ENCODE measurements at places on chromosomes 16 and 17.

DNA sequence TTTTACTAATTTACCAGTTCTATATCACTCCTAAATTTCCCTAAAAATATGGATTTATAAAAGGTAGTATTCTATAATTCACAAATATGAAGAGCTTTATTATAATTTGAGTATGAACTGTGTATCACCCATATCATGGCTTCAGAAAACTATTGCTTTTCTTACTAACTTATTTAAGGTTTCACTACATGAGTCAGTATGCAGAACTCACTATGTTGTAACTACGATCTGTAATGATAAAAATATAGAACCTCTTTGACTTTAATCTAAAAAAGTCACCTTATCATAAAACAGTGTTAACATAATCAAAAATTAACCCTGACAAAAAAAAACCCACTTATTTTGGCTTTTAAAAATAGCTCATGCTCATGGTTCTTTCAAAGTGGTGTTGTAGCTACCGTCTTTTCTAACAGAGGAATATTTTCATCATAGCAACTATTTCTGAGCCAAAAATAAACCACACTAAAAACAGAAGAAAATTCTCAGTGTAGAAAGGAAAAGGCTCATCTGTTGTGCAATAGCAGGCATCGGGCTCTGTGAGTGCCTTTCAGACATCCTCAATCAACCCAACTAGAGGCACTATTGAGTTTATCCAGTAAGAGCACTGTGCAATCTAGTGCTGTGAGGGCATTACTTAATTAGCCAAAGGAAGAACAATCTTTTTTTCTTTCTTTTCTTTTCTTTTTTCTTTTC lies 42.1 kb downstream of the ITGAM start:
- DNase-seq: no peak

DNA sequence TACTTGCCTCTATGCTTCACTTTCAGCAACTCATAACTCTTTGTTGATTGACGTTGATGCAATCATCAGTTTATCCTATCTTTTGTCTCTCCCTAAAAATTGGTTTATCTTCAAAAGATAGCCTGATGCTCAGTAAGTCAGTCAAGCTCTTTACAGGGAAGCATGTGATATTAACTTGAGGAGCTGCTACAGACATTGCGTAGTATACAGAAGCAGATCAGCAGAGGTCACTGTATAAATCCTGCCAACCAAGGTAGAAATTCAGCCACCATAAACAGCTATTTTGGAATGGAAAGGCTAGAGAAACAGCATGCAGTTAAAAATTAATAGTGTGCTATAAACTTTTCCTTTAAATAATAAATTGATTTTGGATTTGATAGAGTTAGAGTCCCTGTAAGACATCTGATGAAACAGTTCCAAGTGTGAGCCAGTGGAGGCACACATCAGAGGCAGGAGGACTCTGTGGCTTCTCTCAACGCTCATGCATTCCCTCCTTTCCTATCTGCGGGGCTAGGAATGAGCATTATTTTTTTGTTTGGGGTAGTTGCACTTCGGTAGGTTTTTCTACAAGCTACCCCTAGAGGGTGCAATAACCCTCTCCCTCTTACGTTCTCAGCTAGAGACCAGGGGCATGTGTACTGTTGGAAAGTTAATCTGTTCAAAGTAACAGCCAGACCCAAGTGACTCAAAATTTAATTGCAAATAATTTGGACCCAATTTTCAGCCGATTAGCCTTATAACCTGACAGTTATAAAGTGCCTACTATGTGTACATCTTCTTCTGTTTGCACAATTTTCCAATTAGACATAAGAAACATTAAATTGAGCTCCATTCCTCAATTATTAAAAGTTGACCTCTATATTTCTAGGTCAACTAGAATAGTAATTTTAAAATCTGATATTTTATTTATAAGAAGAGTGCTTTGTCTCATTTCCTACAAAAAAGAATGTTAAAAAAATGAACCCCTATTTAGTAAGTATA lies 647.7 kb upstream of the SOX9 start:
- no peak for DNase-seq

GRCh38 chr16:2825906-2826305 lies 4.2 kb upstream of the ZG16B start:
- DNase-seq: no peak

GRCh38 chr17:36512641-36513040 lies 22.0 kb downstream of the MYO19 start:
- DNase-seq: no peak

DNA sequence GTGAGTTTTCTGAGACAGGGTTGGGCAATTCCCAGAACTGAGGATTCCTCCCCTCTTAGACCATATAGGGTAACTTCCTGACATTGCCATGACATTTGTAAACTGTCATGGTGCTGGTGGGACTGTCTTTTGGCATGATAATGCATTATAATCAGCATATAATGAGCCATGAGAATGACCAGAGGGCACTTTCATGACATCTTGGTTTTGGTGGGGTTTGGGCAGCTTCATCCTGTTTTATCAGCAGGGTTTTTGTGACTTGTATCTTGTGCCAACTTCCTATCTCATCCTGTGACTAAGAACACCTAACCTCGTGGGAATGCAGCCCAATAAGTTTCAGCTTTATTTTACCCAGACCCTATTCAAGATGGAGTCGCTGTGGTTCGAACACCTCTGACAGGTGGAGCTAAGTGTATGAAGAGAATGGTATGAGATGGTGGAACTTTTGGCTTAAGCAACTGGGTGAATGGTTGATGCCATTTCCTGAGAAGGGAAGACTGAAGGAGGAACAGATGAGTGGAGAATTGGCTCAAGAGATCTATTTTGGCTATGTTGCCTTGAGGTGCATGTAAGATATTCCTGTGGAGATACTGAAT lies 217.3 kb downstream of the RAB11FIP4 start:
- no peak for DNase-seq

DNA sequence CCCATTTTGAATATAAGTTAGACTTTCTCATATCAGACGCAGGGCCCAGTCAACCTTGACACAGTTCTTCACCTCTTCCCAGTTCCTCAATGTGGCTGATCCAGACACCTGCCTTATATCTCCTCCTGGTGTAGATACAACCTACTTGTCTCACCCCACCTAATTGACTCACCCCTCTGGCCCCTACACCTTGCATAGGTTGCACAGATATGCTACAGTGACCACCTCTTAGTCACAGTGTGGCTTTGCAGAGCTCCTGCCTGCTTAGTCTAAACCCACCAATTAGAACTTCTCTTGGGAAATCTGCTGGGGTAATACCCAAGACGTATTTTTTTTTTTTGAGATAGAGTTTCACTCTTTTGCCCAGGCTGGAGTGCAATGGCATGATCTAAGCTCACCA lies 16.8 kb downstream of the CHP2 start:
- no peak for DNase-seq

GRCh38 chr16:30619638-30620037 lies 9.4 kb upstream of the ZNF689 start:
- DNase-seq: no peak

DNA sequence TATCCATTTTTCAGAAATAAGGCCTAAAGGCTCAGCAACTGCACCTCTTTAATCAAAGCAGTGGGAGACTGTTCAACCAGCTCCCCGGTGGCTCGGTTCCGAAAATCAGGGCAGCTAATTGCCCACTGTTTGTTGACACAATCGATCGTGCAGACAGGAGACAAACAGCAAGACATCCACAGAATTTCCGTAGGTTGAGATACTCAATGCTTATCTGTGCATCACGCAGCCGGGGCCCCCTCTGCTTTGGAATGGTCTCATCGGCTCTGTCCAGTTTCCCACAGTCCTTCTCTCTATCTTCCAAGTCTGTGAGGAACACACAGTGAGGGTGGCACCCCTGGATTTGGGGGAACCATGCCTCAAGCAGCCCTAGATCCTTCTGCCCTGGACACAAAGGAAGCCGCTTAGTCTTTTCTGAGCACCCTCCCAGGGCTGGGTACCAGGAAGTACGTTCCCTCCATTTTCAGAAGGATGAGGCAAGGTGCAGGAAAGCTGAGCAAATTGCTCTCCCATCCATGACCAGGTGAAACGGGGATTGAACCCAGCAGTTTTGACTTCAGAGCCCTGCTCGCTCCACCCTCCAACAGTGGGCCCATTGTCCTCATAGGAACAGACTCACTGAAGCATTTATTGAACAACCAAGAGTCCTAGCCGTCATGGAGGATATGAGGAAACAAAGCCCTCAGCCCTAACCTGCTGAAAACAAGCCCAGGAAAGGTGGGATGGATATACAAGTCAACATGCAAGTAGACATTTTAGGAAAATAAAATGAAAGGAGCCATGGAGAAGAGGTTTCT lies 70.7 kb downstream of the C16orf95 start:
- no peak for DNase-seq

DNA sequence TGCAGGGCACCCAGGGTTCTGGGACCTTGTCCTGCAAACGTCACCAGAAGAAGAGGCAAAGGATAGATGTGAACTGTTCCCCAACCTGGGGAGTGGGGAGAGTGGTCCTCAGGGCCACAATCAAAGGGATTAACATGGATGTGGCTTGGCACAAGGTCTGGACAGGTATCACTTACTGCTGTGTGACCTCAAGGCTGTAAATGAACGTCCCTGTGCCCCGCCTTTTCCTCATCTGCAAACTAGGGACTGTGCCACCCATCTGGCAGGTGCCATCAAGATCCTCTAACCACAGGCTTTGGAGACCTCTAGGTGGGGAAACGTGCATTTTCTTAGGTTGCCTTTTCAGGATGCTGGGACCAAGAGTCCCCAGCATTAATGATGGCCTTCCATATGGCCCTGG lies 25.1 kb downstream of the SLC5A10 start:
- DNase-seq: no peak

DNA sequence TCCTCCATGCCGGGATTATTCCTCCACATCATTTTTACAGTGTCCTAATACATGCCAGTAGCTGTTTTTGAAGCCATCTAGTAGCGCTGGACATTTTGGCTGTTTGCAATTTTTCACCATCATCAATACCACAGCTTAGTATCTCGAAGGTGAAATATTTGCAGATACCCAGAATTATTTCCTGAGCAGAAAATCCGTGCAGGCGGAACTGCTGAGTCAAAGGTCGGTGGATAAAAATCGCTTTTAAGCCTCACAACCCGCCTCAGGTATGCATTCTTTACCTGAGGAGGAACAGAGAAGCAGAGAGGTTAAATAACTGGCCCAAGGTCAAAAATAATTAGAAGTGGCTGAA lies 584 bp upstream of the TNRC6A start:
- no peak for DNase-seq

GRCh38 chr16:31880322-31880979 lies 6.8 kb downstream of the ZNF267 start:
- DNase-seq: no peak

DNA sequence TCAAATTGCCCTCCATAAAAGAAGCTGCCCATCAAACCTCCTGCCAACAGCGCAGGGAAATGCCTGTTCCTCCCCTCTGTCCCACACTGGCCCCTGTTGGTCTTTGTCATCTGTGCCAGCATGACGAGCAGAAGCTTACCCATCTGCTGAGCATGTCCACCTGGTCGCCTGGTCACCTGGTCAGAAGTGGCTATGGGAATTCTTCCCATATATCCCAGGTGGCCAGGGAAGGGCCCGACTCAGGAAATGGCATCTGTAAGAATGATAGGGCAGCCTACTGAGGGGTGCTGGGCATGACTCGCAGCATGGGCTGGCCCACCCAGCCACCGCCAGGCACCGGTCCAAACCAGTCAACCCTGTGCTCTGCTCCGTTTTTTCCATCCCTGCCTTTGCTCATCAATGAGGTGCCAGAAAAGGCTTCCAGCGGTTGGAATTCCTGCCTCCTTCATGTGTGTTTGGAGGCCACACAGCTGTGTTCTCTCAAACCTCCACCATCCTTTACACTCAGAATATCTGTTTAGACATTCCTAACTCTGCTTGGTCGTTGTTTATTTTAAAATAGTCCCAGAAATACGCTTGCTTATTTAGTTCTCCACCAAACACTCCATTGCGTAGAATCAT lies 145.2 kb downstream of the CLEC16A start:
- DNase-seq: no peak

- no peak for DNase-seq
Measured at GRCh38 chr16:15055141-15056053, 477 bp downstream of the NTAN1 start.

DNA sequence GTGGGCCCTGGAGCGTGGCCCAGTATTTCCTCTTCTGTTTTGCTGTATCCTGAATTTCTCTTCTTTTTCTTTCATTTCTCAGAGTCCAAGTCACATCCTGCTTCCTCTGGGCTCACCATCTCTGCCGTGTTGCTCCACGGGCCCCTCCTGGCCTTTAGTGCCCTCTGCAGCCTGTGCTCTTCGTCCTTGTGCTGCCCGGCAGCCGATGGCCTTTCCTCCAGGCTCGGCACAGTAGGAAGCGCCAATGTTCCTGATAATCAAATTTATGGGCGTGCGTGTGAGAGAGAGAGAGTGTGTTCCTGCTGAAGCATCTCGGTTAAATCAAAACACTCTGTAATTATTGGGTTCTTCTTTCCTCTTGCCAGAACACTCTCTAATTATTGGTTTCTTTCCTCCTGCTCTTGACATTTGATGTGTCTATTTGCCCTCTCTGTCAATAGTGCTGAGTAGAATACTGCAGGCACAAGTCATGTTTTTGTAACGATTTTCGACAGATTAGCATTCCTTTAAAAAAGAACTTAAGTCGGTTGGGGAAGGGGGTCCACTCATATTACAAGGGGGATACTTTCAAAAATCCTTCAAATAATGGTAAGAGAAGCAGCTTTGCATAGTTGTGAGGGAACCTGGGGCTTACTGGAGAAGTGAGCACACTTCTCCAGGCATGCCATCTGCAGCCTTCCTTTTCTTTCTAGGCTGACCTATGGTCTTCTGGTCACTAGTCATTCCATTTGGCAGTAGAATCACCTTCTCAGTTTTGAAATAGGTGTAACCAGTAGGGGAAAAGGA lies 126.6 kb downstream of the RPTOR start:
- DNase-seq: no peak

GRCh38 chr17:60747069-60747808 lies 69.6 kb downstream of the BCAS3 start:
- no peak for DNase-seq

- no peak for DNase-seq
Measured at GRCh38 chr17:53629188-53629587, 193.5 kb upstream of the KIF2B start.

- no peak for DNase-seq
Measured at GRCh38 chr16:11611871-11612664, 25.3 kb upstream of the LITAF start.
